HL-60 (cell line): ENCODE measurements at places on chromosomes 12 and 14.
A peak's percentile ranks its signal among the peaks of the same experiment; 100 is the strongest.

GRCh38 chr12:48340943-48341342 is 9.8 kb downstream of the ZNF641 start:
- no peak for DNase-seq

DNA sequence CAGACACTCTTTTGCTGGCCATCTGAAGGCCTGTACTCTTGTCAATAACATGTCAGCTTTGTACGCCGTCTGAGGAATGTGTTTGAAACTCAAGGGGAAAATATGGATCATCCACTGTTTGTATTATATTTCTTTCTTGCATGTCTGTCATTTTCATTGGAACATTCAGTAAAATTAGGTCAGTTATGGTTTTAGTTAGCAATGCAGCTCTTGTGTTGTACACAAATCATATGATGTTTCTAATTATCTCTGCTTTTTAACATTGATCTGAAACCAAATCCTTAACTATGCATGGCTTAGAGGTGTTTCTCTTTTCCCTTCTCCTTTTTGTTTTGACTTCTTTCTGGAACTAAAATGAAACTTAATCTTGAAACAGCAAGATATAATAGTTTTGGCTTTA is 333.6 kb upstream of the PRICKLE1 start:
- DNase-seq: no peak

- no peak for DNase-seq
These were observed 30.0 kb upstream of the LRRK2 start for GRCh38 chr12:40194846-40195245.

- DNase-seq: no peak
These were observed at the start of gene OLR1 for GRCh38 chr12:10171973-10172728. Gene OLR1, minus strand, starts transcription at chr12:10172132. Its CDS starts 55 bp downstream, at chr12:10172077.

DNA sequence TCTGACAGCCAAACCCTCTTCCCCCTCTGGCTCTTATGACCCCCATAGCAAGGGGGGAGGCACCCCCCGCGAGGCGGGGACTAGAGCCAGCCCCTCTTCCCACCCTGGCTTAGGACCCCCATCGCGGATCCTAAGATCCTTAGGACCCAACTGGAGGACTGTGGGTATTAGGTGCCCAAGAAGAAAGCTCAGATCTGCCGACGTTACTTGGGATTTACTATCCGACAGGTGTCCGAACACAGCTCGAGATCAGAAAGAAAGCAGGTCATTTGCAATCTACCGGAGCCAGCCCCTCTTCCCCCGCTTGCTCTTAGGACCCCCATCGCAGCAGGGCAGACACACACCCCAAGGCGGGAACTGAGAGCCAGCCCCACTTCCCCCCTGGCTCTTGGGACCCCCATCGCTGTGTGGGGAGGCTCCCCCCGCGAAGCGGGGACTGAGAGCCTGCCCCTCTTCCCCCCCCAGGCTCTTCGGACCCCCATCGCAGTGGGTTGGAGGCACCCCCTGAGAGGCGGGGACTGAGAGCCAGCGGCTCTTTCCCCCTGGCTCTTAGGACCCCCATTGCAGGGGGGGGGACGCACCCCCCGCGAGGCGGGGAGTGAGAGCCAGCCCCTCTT is 46.8 kb downstream of the DDX11 start:
- no peak for DNase-seq

GRCh38 chr12:111444925-111445725 is 39.4 kb downstream of the SH2B3 start:
- peak; percentile 88 for DNase-seq

GRCh38 chr12:58064666-58065065 is 123.3 kb downstream of the ATP23 start:
- DNase-seq: no peak

DNA sequence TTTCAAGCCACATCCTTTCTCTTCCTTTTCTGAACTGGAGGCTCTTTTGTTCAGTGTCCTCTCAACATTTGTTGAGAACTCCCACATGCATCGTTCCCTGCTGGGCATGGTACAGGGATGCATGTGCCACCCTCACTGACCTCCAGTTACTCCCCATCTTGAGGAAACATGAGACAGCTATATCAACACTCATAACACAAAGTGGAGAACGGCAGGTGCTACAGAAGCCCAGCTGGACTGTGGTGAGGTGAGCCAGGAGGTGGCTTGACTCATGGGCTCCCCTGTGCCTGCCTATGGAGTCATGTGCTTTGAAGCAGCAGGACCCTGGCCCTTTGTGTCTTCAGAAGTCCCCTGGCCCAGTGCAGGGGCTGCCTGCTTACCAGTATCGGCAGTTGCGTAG is 9.7 kb downstream of the MYH6 start:
- DNase-seq: no peak

DNA sequence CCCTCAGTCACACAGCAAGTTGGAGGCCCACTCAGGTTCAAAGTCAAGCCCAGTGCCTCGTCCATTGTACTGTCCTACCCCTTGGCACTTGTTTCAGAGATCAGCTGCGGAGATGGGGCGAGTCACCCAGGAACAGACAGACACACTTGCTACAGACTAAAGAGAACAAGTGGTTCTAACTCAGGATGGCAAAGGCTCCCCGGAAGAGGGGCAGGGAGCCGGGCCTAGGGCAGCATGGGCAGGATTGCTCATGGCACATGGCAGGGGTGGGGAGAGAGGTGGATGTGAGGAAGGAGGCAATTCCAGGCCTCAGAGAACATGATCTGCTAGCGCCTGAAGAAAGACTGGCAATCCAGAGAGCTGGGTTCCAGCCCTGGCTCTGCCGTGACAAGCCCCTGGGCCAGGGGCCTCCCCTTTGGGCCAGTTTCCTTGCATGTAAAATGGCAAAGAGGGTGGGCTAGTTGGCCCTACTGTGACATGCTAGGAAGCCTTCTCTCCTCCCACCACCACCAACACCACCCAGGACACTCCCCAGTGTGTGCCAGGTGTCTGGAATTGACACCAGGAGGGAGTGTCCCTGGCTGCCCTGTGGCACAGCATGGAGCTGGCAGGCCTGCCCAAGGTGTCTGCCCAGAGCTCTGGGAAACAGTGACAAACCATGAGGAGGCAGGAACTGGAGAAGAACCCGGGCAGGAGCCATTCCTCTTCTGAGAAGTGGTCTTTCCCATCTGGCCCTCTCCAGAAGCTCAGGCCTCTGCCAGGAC is 24.0 kb upstream of the IRF2BPL start:
- no peak for DNase-seq

GRCh38 chr14:33480887-33481184 is 470.0 kb downstream of the EGLN3 start:
- no peak for DNase-seq

GRCh38 chr12:51766067-51766676 is 82.3 kb downstream of the FIGNL2 start:
- DNase-seq: no peak

DNA sequence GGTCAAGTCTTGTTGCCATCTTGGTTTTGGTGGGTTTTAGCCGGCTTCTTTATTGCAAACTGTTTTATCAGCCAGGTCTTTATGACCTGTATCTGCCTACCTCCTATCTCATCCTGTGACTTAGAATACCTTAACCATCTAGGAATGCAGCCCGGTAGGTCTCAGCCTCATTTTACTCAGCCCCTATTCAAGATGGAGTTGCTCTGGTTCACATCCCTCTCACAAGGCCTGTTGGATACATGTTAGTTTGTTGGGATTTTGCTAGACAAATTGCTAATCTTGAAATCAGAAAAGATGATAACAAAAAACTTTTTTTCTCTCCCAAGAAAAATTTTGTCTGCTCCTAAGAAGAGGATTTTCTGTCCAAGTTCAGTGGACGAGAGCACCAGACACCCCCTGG is 27.6 kb upstream of the CCDC63 start:
- DNase-seq: no peak

DNA sequence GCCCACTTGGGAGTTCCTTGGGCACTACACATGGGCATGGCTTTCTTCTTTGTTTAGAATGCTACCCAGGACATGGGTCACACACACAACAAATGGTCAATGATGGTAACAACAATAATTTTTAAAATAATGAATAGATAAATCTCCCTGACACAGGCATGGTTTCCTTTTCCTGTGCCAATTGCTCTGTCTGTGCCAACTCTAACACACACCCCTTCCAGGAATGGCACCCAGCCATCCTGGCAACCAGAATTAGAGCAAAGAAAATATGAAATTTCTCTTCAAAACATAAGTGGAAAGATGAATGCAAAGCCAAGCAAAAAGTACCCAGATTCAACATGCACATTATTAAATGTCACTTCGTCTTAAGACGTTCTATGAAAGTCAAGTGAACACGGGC is 104.9 kb upstream of the SOX5 start:
- no peak for DNase-seq

DNA sequence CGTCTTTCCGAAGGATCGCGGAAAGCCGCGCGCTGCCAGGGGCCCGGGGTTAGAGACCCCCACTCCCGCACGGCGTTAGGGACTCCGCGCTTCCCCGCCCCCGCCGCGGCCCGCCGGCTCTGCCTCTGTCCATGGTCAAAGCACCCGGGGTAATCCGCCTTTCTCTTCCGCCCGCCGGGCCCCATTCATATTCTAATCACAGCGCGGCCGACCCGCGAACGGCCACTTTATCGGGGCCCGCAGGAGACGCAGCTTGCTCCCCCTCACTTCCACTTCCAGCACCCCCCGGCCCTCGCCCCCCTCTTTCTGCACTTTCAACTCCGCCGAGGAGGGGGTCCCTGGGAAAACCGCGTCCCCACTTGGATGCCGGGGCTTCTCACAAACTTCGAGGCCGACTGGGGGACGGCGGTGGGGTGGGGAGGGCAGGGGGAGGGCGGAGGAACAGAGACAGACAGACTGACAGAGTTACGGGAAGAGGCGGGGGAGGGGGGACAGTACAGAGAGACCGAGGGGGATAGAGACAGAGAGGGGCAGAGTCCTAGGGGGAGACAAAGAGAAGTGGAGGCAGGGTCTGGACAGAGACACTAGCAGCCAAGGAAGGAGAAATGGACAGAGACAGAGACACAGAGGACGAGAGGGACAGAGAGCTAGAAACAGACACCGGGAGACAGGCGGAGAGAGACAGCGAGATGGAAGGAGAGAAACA is 1.1 kb upstream of the RFX4 start:
- no peak for DNase-seq

- DNase-seq: no peak
These were observed 149.7 kb upstream of the ARHGAP5 start for GRCh38 chr14:31927348-31927832.

GRCh38 chr14:59236195-59236594 is 47.7 kb downstream of the DAAM1 start:
- DNase-seq: no peak

GRCh38 chr12:2489275-2489674 is 305.5 kb upstream of the FKBP4 start:
- DNase-seq: no peak

DNA sequence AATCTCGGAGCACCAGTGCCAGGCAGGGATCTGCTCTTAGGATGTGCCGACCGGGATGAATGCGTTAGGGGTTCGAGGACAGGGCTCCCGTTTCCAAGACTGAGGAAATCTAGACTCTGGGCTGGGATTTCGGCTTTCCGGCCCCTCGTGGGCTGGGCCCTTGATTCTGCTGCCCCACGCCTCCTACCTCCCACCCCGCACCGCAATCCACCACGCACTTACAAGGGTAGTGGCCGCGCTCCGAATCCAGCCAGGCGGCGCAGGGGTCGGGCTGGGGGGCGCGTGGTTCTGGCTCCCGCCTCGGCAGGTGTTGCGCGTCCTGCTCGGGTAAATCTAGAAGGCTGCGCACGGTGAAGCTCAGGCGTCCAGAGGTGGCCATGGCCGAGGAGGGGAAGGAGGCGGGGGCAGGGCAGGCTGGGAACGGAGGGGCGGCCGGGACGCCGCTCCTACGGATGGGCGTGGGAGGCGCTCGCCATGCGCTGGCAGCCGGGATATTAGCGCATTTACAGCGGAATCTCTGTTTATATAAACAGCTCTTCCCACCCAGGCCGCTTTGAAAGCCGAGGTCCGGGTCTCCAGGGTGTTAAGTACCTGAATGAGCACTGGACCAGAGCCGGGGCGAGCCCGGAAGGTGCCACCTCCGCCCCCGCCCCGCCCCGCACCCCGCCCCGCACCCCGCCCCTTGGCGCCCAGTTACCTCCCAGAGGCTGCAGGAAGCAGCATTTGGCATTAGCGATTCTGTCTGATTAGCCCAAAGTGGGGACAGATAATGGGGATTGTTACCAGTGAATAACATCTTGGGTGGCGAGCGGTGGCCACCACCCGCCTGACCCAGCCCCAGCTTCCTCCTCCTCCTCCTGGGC is at the start of gene NKX2-8:
Gene NKX2-8 (minus strand): TSS at position 604 of the 863 bp plus-strand sequence. CDS start 225 bp downstream, at position 379.
- no peak for DNase-seq

GRCh38 chr12:27343255-27344000 is 10.8 kb downstream of the BMAL2 start:
- no peak for DNase-seq

- no peak for DNase-seq
These were observed 150.0 kb downstream of the CRADD start for GRCh38 chr12:93827179-93827578.

DNA sequence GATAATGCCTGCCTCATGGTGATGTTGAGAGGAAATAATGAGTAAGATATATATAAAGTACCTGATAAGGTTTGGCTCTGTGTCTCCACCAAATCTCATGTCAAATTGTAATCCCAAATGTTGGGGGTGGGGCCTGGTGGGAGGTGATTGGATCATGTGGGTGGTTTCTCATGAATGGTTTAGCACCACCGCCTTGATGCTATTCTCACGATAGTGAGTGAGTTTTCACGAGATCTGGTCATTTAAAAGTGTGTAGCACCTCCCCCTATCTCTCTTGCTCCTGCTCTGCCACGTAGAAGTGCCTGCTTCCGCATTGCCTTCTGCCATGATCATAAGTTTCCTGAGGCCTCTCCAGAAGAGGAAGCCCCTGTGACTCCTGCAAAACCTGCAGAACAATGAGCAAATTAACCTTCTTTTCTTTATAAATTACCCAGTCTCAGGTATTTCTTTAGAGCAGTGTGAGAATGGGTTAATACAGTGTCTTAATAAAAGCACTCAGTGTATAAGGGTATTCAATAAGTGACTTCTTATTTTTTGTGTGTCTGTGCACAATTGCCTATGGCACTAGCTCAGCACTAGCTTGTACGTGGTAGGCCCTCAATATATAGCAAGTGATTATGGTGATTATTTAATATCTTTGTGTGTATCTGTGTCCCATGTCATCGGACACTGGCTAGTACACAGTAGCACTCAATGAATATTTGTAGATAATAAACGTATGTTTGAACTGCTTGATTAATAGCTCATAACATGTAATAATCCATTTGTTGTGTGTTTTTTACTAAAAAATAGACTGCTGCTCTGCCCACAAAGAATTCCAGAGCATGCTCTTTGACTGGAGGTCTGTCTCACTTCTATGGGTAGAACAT is 138.1 kb upstream of the LMNTD1 start:
- DNase-seq: peak; percentile 19

DNA sequence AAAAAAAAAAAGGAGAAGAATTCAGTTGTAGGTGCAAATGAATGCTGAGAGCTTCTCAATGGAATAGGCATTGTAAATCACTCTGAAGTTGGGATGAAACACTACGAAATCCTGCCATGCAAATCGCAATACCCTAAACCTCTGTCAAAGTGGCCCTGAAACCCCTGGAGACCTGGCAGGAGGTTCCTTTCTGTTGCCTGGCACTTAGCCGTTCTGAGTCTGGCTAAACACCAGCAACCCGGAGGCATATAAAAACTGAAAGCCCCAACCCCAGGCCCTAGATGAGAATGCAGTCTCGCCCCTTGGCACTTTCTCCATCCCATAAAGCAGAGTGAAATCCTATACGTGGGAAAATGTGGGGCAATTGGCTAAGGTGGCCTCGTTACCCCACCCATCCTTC is 151.5 kb upstream of the PARP11 start:
- no peak for DNase-seq

- no peak for DNase-seq
These were observed 855.3 kb downstream of the DIO2 start for GRCh38 chr14:79356040-79356439.

GRCh38 chr14:106883218-106883692 is 1356.9 kb downstream of the TMEM121 start:
- DNase-seq: peak; percentile 45

GRCh38 chr12:130367523-130367922 is 29.8 kb downstream of the PIWIL1 start:
- no peak for DNase-seq
